ENCODE measurements at places on chromosomes 6 and 20.

DNA sequence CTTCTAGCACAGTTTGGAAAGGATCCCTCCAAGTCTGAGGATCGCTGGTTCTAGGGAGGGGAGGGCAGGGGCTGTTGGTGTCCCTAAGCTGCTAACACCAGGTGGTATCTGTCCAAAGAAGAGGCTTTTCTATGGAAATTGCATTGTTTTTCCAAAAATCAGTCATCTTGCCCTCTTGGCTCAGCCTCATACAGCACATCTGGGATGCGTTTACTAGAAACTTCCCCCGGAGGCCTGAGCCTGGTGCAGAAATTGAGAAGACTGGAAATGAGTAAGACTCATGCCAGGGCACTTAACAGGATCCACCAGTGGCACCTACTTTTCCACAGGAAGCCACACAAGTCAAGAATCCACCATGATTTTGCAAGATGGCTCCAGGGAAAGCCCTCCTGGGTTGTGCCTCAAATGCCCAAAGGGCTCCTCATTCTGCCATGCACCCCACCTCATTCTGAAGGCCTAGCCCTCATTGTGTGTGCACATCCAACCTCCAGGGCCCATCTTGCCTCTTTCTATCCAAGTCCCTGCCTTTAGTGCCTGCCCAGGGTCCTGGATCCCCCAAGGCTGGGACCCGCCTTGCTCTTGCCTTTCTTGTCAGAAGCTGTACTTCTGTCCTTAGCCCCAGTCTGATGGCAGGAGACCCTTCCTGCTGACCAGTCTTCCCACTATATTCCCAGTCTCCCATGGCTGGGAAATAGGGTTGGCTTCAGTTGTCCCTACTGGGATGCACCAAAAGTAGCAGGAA lies 97.6 kb downstream of the MRPL14 start:
- no peak for DNase-seq

GRCh38 chr6:22294301-22294700 lies 2.5 kb downstream of the PRL start:
- DNase-seq = no peak

DNA sequence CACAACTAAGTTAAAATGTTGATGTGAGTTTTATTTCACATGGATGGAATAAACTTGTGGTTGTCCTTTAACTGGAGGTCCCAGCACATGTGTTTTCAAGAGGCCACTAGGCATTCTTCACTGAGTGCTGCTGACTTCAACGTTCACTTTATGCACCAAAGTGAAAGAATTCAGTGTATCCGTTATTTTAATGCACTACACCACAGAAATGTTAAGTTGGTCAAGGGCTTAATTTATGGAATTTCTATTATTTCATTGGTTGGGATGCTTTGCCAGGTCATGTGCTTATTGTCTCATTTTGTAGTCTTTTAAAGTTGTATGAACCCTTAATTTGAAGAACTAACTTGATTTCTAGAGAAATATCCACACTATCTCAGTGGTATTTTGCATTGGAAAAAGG lies 106.4 kb downstream of the PPP1R14C start:
- DNase-seq = no peak

DNA sequence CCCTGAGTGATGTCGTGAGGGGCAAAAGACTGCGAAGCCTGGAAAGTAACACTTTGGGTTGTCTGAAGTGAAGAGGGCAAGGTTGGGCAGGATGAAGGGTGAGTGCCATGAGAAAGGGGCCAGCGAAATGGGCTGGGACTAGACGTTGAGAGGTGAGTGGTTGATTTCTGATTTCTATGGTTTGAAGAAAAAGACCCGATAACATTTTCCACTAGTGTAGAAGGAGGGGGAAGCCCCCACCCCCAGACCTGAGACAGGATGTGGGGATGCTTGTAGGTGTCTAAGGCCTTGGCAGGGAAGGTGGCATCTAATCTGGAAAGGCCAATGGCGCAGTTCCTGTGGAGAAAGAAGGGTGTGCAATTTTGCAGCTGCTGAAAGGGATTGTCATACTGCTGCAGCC lies 25.3 kb upstream of the KIF3B start:
- DNase-seq = peak; percentile 88

GRCh38 chr6:37589198-37589597 lies 89.5 kb upstream of the CCDC167 start:
- no peak for DNase-seq

GRCh38 chr6:149988550-149989346 lies 25.0 kb downstream of the ULBP1 start:
- no peak for DNase-seq

DNA sequence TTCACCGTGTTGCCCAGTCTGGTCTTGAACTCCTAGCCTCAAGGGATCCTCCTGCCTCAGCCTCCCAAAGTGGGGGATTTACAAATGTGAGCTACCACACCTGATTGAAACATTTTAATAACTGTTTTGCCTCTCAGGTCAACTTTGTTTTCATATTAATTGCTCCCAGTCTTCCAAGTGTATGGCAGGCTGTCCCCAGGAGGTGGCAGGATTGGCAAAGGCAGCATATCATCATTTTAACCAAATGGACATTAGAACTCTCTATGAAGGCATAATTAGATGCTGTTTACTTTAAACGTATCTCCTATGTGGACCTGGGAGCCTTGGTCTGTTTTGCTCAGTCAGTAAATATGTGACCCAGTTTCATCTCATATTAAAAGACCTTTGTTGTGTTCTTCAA lies 59.2 kb upstream of the CSE1L start:
- DNase-seq = no peak

- no peak for DNase-seq
Measured at GRCh38 chr6:18454446-18454845, 67.3 kb downstream of the RNF144B start.

DNA sequence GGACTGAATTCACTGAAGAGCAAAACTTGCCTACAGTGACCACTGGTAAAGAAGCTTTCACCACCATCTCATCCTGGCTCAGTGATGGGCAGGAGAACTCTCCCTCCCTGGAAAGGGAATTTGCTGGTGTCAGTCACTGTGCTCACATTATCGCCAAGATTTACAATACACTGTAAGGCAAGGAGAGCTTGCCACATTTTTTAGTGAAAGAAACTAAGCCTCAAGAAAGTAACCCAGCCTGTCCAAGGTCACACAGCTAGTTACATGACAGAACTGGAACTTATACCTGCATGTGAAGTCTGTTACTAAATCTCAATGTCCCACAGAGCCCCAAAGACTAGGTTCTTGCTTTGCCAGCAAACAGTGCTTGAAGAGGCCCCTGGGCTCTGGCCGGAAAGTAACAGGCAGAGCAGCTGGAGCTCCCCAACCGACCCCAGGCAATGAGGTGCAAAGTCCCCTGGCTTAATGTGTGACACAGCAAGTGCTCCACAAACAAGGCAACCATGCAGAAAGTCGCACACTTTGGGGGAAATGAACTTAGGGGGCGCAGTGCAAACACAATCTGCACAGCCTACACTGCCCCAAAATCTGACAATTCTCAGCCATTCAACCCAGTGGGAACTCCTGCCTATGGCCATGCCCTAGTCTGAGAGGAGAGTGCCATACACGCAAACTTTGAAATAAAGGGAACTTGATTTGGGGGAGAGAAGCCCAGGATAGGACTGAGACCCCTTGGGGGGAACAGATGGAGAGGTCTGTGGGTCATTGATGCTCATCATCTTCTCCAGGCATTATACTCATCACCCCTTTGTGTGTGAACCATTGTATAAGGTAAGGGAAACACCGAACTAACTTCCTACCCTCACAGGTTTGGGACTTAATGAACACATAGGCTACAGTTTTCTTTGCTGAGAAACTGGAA lies 1.9 kb downstream of the BCL2L1 start:
- DNase-seq = peak; percentile 37

GRCh38 chr6:97129106-97129505 lies 153.9 kb downstream of the MMS22L start:
- DNase-seq = no peak

DNA sequence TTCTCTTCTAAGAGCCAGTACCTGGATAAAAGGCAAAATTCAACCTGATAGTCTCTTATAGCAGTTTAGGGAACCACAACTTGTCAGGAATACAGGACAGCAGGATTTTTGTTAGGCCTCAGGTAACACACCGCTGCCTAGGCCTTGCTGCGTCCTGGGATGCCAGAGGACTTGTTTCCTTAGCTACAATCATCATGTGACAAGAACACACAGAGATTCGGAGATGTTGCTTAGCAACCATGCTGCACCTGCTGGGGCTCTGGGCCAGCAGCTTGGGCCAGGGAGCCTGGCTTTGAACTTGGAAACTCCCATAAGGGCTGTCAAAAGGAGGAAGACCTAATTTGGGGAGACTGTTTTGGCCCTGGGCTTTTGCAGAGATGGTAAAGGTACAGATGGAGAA lies 36.1 kb upstream of the CHD6 start:
- no peak for DNase-seq

DNA sequence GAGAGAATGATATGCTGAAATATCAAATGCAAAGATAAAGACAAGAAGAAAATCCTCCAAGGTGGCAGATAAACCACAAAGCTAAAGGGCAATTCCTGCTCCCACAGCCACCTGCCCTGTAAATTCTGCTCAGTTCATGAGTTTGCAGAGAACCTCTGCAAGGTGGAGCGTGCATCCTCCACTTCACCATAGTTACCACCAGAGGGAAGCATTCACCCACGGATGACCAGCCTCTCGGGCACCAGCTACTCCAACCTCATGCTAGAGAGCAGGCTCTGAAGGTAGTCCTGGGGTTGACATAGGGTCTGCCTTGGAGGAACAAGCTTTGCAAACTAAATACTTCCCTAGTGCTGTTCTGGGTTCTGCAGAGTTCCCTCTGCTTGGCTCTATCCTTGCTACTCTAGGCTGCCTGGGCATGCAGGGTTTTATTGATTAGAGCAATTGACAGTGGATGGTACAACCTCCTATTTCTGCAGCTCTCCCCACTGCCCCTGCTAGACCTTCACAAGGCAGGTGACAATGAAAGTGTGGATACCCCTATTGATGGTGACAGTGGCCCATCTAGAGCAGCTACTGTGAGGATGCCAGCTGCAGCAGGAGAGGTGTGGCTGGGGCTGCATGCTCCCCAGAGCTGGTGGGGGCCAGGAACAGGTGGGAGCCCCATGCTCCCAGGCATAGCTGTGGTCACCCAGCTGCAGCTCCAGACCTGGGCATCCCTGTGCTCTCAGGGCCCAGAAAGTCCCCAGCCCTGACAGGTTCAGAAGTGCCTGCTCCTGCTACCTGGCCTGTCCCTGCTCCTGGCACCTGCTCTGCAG lies 51.1 kb downstream of the GGTLC1 start:
- peak; percentile 59 for DNase-seq

GRCh38 chr20:32189123-32189410 lies 18.5 kb downstream of the PLAGL2 start:
- DNase-seq = no peak

DNA sequence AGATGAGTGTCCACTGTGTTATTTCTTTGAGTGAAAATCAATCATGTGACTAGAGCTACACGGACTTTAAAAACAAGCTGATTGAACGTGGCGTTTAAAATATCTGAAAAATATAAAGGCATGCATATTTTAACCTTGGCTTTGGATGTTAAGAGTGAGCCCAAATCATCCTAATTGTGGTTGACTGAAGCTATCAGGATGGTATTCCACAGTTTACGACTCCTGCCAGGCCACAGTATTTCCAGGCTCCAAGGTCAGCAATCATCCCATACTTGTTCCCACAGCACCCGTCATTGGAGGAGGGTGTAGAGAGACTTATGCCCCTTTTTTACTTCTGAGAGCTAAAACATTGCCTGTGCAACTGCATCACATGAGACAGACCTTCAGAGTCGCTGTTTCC lies 43.2 kb upstream of the TMX4 start:
- no peak for DNase-seq

DNA sequence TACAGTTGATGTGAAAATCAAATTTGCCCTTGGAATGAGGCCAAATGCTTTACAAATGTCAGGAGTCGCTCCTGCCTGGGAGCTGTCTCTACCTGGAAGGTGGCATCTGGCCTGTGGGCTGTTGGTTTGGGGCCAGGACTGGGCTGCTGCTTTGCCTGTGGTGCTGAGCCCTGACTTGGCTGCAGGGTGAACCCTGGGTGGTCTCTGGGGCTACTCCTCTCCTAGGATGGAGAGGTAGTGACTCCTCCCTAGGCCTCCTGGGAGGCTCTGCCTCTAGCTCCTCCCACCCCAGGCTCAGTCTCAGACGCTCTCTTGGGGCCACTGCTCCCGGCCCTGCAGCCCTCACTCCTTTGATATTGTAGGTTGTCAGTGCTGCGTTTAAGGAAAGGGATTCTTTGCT lies 47.5 kb downstream of the EFCAB8 start:
- DNase-seq = no peak

- DNase-seq = peak; percentile 27
Measured at GRCh38 chr6:142746524-142746923, 198.5 kb downstream of the HIVEP2 start.

- DNase-seq = no peak
Measured at GRCh38 chr6:44649365-44650025, 262.0 kb downstream of the CDC5L start.

GRCh38 chr20:3115190-3116107 lies 30.9 kb upstream of the AVP start:
- DNase-seq = no peak

GRCh38 chr20:54084727-54085388 lies 14.5 kb upstream of the BCAS1 start:
- DNase-seq = no peak

DNA sequence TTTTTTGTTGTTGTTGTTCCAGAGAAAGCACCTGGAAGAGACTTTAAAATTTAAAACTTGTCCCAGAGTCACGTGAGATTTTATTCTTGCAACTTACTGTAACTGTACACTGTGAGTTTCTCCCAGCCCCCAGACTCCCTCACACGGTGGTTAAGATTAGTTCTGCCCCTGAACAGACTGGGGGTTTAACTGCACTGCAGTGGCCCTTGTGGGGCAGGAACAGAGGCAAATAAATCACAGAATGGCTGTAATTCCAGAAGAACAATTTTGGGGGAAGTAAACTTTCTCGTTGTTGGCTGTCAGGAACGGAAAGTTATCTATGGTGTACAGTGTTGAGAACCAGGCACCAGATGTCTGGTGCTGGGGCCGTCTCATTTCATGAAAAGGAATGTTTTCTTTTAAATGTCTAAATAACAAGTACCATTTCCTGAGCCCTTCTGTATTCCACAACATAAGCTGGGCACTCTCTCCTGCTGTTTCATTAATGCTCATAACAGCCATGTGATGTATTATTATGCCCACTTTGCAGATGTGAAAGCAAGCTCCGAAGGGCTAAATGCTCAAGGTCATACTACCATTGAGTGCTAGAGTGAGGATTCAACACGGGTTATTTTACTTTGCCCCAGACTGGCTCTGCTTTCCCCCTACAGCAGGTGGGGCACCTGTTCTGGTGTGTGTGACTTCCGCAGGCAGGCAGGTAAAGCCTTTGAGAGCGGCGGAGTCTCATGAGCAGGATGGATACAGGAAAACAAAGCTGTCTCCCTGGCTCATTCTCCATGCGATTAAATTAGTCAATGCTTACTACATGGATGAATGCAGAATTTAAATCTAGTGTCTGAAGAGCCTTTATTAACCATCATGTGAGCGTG lies 30.5 kb downstream of the CNKSR3 start:
- DNase-seq = no peak

- DNase-seq = no peak
Measured at GRCh38 chr6:132096996-132097395, 145.8 kb upstream of the CCN2 start.

Data from stimulated activated CD4-positive, alpha-beta T cell treated with anti-CD3 and anti-CD28 coated beads, Interleukin-2, amount 100 ng/mL, for 24 hours (primary cell).